Omental fat pad (tissue), 4 donors: ENCODE measurements at places on chromosomes 4 and X. TPM values are rescaled to one million over a fixed set of nuclear protein-coding genes. Genes with fewer than 3 reads are reported as not detected.

Gene CLNK
- not detected for total RNA-seq

Gene IL2
- total RNA-seq = not detected

Gene FGFBP1
- total RNA-seq = 25.8 TPM

Gene GABRG1
- total RNA-seq = not detected

Gene BRCC3
- 8.4 TPM for total RNA-seq

Gene DRP2
- total RNA-seq = 0.31 TPM

Gene SLC49A3
- 21.1 TPM for total RNA-seq

Gene SPANXC
- not detected for total RNA-seq

Gene ZFP92
- total RNA-seq = 4.4 TPM

Gene MAGEA4
- not detected for total RNA-seq

Gene ANXA10
- not detected for total RNA-seq

Gene ANXA3
- 217 TPM for total RNA-seq

GRCh38 chr4:98779088-98779487, 120.7 kb upstream of the TSPAN5 start:
- no peak for DNase-seq

DNA sequence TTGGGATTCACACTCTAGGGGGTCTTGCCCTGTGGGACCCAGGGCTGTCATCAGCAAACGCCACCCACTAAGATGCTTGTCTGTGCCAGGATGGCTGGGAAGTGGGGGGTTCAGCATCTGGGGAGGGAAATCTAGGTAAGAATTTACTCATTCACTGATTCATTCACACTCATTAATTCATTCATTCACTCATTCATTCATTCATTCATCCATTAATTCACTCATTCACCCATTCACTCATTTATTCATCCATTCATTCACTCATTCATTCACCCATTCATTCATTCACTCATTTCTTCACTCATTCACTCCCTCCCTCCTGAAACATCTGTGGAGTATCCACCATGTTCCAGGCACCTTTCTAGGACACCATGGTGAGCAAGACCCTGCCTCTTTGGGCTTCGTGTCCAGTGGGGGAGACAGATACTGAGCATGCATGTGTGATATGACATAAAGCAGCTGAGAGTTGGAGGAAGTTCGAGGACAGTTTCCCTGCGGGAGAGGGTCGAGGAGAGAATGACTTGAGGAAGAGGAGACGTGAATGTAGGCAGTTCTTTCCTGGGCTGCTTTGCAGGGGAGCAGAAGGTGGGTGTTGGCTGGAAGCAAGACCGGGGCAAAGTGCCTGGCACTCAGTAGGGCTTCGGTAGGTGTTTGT, 90.6 kb downstream of the SORCS2 start:
- DNase-seq = no peak

GRCh38 chrX:43974100-43974475, 898 bp upstream of the NDP start:
- no peak for DNase-seq

GRCh38 chr4:52076731-52077130, 25.6 kb downstream of the SPATA18 start:
- DNase-seq = no peak

DNA sequence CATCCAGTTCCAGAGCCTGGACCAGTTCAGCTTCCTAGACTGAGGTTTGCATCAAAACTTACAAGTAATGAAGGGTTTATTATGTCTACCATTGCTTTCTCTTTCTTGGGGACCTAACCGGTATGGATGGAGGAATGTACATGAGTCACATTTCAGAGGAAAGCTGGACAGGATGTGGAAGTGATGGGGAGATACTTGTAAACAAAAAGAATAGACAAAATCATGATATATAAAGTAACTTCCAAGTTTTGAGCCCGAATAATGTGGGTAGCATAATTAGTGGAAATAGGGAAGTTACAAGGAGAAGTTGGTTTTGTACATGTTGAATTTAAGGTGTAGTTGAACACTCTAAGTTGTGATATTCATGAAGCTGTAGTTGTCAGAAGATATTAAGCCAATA, 15.0 kb downstream of the FNIP2 start:
- no peak for DNase-seq

DNA sequence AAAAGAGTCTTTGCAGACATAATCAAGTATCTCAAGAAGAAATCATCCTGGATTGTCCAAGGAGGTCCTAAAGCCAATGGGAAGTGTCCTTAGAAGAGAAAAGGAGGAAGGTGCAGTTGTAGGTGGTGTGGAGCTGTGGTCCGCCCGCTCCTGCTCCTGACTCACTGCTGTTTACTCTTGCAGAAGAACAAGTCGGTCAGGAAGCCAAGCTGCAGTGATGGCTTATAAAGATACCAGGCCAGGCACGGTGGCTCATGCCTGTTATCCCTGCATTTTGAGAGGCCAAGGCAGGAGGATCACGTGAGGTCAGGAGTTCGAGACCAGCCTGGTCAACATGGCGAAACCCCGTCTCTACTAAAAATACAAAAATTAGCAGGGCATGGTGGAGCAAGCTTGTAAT, 66.4 kb upstream of the ATP6AP2 start:
- DNase-seq = no peak

- DNase-seq = no peak
Measured at GRCh38 chrX:1925053-1925481, 310.2 kb downstream of the ASMT start.

- DNase-seq = no peak
Measured at GRCh38 chr4:94882756-94883155, 125.0 kb downstream of the BMPR1B start.

GRCh38 chr4:183094393-183095198, 4.5 kb upstream of the WWC2 start:
- DNase-seq = no peak

GRCh38 chrX:30786374-30786773, 102.7 kb downstream of the TAB3 start:
- no peak for DNase-seq

DNA sequence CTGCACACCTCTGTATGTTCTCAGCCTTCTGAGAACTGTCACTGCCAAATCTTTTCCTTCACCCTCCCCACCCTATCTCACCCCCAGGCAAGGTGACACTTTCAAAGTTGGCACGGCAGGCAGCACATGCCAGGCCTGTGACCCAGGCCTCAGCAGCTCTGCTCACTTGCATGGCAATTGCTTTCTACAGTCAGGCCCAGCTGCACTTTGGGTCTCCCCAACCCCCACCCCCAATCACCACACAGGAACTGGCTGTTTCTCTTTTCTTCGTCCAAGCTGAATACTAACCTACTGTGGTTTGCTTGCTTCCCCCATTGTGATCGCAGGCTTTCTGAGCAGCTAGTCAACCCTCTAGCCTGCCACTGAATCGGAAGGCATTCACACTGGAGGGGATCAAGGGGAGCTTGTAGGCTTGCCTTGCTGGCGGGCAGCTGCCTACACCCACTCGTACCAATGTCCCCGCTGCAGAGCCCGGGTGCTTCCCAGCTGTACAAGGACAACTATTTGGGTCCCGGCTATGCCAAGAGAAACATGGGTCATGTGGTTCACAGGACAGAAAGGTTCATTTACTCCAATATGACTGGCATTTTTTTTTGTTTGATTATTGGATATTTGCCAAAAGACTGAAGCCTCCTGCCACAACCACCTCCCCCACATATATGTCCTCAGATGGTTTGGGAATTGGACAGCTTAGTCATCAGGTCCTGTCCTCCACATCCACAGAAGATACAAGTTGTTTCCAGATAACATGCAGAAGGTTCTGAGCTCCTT, 28.1 kb downstream of the SLC25A43 start:
- DNase-seq = no peak

GRCh38 chrX:2500091-2500802, 529 bp downstream of the DHRSX start:
- no peak for DNase-seq

GRCh38 chr4:88938138-88938537, 118.8 kb downstream of the FAM13A start:
- no peak for DNase-seq

GRCh38 chrX:119757979-119758730, at the start of gene SOWAHD:
Gene SOWAHD, plus strand, starts transcription at chrX:119758588. Its CDS starts 80 bp downstream, at chrX:119758668.
- DNase-seq = no peak

- no peak for DNase-seq
Measured at GRCh38 chr4:19982556-19982955, 269.1 kb upstream of the SLIT2 start.

- no peak for DNase-seq
Measured at GRCh38 chr4:163747293-163747692, 252.8 kb downstream of the TMA16 start.

DNA sequence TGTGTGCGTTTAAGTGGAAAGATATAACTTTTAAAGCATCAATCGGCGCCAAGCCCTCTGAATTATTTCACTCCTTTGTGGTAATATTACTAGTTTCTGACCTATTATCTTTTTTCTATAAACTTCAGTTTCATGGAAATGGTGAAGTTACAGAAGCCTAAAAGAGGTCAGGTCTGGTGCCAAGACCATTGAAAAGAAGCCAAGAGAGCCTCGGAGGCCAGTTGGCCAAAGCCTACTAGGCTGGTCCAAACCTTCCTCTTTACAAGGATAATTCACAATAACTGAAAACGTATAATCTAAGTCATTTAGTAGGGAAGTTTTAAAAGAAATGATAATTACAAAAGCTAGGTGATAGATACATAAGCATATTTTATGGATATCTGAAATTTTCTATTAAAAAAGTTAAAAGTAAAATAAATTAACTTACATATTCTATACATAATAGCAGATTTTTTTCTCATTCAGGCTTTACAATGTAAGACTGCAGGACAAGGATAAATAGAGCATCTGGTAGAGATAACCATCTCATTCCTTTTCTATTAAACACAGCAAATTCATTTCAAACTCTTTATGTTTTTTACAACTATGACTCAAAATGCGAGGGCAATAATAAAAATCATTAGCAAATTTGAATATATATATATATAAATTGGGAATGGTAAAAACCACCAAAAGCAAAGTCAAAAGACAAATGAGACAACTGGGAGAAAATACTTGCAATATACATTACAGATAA, 49.2 kb downstream of the WDFY3 start:
- no peak for DNase-seq

GRCh38 chr4:140252141-140252741, 98.3 kb upstream of the MAML3 start:
- DNase-seq = no peak

DNA sequence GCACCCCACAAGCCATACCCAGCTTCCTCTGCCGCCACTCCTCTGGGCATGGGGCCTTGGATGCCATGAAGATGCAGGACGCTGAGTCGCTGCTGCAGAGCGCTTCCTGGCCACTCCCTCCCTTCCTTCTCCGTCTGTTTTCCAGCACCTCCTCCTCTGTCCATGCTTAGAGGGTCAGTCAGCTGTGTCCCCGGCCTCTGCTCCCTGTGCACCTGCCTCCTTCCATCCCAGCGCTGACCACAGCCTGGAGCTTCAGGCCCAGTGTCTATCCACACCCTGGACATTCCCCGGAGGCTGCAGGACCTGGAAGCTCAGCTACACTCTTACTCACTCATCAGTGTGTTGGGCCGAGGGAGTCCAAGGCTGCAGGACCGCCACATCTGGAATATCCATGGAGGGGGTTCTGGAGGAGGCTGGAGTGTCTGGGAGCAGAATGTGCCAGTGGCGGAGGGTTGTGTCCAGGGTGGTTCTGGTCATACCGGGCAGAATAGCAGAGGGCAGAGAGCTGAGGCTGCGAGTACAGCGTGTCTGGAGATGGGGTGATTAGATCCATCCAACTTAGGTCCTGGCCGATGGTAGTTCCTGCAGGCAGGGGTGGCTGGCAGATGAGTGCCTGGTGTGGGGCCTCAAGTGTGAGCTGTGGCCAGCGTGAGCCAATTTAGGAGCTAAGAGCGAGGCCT, 58.6 kb upstream of the ADRA2C start:
- no peak for DNase-seq

- no peak for DNase-seq
Measured at GRCh38 chr4:129998436-129999150, 902.6 kb downstream of the C4orf33 start.

GRCh38 chr4:47824840-47825239, 13.0 kb downstream of the CORIN start:
- DNase-seq = no peak

DNA sequence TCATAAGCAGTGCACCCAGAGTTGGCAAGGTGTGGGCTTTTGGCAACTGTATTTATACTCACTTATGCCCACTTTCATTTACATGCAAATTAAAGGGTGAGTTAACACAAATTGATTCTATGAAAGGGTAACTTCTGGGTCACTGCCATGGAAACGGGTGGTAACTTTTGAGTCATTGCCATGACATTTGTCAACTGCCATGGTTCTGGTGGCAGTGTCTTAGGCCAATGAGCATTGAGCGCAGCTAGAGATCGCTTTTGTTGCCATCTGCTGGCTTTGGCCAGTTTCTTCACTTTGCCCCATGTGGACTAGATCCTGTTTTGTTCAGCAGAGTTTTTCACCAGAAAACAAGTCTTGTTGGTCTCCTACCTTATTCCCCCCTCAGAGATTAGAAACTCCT, 170.8 kb upstream of the NUDT6 start:
- no peak for DNase-seq

DNA sequence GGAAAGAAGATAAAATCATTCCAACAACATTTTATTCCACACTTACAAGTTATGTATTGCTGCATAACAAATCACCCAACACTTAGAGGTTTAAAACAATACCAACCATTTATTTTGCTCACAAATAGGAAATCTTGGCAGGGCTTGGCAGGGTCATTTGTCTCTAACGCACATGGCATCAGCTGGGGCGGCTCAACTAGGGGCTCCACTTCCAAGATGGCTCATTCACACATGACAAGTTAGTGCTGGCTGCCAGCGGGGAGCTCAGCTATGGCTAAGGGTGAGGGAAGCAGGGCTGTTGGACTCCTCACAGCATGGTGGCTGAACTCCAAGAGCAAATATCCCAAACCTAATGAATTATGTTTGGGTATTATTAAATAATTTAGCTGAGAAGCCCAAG, 377.0 kb downstream of the ZNF674 start:
- DNase-seq = no peak

GRCh38 chrX:147912093-147912801, 528 bp downstream of the FMR1 start:
- no peak for DNase-seq

DNA sequence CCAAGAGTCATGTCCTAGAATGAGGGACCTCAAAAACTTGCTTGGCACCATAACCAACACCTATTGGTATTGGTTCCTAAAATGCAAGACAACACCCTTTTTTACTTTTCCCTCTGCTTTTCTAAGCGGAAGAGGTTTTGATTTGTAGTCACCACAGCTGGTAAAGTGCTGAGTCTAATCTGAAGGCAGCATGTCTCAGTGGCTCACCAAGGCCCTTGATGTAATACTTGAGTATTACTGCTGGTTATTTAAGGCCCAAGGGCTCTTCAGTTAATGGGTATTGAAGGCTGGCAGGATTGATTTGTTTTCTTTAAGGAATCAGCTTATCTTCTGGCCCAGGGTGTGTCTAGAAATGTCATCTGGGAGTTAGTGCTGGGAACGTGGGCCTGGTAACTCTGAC, 735.1 kb downstream of the GLUD2 start:
- DNase-seq = no peak
